ENCODE measurements at places on chromosomes 7 and 10.

GRCh38 chr7:157017603-157018327, 7.3 kb upstream of the MNX1 start:
- DNase-seq, result no peak

- DNase-seq, result peak; percentile 65
Observed at GRCh38 chr7:149662591-149663095, 110.7 kb downstream of the ZNF467 start.

- no peak for DNase-seq
Observed at GRCh38 chr10:88762906-88763305, 3.1 kb downstream of the LIPN start.

DNA sequence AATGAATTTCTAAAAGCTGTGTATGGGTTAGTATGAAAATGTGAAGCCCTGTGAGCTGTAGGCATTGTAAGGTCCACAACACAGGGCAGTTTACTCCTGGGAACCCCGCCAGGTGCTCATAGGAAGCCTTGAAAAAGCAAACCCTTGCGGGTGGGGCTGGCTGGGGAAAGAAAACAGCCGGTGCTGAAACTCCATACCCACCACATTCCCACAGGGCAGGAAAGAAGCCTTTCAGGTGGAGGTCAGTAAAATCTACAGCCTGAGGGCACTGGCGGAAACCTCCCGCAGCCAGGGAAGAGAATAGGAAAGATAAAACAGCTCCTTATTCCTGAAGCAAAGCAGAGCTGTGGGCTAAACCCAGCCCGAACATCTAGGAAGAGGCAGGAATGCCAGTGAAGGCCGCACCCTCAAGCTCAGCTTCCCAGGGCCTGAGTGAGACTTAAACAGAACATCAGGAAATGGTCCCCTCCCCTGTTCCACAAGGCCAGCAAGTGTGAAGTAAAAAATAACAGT, 34.7 kb downstream of the PODXL start:
- no peak for DNase-seq

DNA sequence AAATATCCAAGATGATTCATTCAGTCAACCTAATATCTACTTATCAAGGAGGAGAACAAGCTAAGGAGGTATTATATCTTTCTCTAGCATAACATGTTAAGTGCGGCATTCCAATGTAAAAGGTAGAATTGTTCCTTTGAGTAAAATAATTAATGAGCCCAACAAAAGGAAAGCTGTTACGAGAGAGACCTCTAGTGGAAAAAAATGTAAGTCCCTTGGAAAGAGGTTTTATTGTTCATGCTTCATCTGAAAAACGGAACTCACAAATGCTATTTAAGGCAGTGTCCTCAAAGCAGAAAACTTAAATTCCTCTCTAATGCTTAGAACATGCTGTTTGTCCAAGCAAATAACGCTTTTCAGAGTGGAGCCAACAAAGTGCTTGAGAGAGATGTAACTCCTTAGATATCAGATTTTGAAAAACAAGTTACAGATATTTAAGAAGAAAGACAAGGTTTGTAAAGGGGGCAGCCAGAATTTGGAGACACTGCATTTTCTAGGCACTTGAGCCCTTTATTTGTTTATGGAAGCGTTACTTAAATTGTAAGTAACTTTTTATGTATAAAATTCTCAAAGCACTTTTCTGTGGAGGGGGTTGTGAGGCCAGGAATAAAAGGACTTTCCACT, 119.9 kb downstream of the TFEC start:
- no peak for DNase-seq

GRCh38 chr7:99141334-99141733, 2.6 kb downstream of the SMURF1 start:
- no peak for DNase-seq

DNA sequence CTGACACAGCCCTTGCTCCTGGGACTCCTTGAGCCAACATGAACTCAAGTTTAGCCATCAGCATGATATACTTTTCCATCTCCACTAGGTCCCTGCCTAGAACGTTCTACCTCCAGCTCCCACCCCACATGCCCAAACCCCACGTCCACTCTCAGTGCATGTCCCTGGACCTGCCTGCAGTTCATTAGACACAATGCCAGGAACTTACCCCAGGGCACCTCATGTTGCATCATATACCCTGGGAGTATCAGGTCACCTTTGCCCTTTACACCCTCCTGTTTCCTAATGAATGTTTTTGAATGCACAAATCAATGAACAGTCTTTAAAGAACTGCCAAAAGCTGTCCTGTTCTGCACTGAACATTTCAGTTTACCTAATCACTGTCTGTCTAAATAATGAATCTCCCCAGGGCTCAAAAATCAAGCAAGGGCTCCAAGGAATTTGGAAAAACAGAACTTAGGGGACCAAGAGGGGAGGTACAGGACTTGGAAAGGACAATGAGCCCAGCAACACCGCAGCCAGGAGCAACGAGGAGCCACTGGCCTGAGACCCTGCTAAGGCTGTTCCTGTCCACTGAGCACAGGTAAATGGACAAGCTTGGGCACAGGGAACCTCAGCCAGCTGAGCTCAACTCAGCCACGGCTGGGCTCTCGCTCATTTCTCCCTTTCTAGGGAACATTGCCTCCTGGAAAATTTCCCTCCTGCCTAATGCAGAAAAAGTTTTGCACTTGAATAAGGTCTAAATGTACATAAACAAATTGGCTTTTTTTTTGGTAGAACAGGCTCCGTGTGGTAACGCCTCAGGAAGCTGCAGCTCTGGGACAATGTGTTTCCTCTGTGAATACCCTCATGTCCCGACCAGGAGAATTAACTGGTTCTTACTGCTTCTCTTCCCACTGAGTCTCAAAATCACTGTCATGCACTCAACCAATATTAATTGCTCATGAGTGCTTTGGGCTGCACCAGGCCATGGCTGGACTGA, 7.4 kb downstream of the MAT1A start:
- DNase-seq, result no peak

GRCh38 chr7:135527025-135527424, 17.1 kb upstream of the CNOT4 start:
- DNase-seq, result no peak

DNA sequence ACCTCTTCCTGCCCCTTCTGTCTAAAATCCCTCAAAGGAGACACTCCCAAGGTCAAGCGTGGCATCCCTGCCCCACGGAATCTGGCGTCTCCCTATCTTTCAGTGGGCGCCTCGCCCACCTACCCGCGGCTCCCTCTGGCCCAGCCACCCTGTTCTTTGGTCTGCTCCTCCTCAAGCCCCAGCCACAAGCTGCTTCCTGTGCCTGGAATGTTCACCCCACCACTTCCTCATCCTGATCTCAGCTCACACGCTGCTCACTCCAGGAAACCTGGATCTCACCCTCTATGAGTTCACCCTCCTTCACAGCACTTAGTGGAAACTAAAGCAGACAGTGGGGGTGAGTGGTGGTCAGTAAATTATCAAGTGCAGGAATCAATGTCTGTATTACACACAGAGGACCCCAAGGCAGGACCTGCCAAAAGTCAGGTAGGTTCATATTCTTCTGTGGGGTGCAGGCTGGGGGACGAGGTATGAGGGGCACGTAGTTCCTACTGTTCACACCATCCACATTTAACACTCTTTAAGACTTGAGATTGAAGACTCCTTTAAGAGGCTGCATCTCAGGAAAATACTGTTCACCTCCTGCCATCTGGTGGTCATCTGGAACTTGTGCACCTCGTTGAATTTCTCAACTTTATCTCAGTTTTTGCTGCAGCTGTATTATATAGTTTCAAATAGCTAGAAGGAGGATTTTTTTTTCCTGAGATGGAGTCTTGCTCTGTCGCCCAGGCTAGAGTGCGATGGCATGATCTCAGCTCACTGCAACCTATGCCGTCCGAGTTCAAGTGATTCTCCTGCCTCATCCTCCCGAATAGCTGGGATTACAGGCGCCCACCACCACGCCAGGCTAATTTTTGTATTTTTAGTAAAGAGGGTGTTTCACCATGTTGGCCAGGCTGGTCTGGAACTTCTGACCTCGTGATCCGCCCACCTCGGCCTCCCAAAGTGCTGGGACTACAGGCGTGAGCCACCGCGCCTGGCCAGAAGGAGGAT, 166.6 kb downstream of the ARHGAP21 start:
- DNase-seq, result no peak

DNA sequence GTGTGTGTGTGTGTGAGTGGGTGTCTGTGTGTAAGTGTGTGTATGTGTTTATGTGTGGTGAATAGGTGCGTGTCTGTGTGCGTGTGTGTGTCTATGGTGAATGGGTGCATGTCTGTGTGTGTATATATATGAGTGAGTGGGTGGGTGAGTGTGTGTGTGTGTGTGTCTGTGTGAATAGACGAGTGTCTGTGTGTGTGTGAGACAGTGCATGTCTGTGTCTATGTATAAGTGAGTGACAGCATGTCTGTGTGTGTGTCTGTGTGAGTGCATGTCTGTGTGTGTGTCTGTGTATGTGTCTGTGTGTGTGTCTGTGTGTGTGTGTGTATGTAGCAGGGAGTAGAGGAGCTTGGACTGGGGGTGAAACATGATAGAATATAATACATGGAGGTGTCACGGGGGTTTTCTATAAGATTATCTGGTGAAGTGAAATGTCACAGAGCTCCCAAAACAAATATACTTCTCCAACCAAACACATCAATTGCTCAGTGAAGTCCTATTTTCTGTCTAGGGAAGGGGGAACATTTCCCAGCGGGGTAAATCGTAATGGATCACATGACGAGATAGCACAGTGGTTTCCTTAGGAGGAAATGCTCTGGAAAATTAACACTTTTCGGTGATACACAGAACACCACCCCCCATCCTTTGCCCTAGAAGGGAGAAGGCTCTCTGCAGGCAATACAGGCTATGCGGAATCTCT, 723.3 kb upstream of the CELF2 start:
- DNase-seq, result no peak

DNA sequence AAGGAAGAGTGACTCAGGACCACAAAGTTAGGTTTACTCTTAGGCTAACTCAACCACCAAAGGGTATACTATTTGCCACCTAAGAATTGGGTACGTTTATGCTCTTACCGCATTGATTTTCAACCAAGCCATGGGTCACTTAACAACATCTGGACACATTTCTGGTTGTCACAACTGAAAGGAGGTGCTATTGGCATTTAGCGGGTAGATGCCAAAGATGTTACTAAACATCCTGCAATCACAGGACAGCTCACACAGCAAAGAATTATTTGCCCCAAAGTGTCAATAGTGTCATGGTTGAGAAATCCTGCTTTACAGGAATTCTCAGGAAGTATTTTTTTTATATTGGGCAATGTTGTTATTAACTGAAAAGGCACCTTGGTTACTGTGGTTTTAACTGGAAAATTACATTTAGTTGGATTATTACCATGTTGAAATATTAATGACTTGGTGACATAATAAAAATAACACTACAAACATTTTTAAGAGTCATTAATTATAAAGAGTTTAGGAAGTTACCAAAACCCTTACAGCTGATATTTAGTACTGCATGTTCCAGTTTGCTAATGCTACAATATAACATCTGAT, 185.0 kb upstream of the TMEM196 start:
- no peak for DNase-seq

GRCh38 chr10:33720161-33720560, 385.7 kb upstream of the NRP1 start:
- no peak for DNase-seq

DNA sequence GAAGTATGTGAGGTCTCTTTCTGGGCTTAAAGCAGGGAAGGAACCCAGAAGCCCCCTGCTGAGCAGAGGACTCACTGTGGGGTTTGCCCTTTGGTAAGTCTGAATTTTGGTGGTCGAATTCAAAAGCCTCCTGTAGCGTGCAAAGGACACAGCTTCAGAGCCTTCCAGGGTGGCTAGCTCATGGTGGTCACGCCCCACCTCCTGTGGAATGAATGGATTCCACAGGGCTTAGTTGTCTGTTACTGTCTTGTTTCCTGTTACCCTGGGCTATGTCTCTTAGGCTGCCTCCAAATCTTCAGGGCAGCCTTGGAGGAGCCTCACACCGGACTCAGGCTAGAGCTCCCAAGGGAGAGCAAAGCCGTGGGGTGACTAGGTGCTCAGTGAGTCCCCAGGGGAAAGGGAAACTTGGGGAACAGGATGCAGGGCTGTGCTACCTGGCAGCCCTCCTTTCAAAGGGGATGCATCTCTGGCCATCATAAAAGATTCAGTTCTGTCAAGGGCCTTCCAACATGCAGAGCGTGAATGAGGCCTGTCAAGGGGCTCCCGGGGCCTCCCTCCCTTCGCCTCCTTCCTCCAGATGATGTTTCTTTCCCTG, 211.7 kb downstream of the CCSER2 start:
- no peak for DNase-seq

DNA sequence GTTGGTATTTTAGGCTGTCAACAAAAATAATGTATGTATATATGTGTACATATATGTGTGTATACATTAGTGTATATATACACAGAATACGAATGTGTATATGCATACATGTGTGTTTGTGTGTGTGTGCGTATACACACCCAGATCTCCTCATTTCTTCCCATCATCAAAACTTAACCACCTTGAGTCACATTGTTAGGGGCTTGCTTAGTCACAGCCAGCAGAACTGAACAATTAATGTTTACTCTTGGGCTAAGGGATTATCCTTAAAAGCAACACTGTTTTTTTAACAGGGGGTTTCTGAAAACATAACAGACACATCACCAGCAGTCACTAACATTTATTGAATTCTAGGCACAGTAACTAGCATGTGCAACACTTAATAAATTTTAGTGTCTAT, 83.0 kb upstream of the ASAH2 start:
- DNase-seq, result no peak

GRCh38 chr10:6228647-6229046, 25.9 kb downstream of the PFKFB3 start:
- peak; percentile 23 for DNase-seq

- DNase-seq, result no peak
Observed at GRCh38 chr10:3635697-3636096, 149.3 kb downstream of the KLF6 start.

DNA sequence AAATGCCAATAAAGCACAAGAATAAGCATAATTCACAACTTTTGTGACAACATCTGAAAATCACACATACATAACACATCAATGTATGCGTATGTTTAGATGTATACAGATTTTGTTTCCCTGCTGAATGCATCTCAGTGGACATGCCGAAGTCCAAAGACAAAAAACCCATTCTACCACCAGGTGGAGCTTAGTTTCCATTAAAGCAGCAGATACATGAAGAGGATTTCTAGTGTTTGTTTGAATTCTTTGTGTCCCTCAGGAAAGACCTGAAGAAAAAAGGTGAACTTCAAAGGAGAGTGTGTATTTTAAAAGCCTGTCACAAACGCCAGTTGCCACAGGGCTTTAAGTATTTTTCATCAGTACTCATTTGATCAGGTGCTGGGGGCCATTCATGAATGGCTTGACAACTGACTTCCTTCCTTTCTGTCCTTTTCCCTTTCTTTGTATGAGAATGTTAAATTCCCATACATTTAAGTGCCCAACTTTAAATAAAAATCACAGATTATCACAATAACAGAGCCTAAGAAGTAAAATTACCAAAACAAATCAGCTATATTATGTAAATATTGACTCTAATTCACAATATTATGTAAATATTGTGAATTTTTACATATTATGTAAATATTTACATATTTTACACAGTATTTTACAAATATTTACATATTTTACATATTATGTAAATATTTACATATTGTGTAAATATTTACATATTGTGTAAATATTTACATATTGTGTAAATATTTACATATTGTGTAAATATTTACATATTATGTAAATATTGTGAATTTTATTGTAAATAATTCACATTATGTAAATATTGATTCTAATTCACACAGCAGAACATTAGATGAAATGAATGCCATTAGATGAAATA, 343.0 kb downstream of the CRPPA start:
- DNase-seq, result no peak

Measured in activated T-cell treated with anti-CD3 and anti-CD28 coated beads, Interleukin-2, amount 50 U/mL, for 1 hour (primary cell).